ENCODE measurements at places on chromosomes 4 and X.

DNA sequence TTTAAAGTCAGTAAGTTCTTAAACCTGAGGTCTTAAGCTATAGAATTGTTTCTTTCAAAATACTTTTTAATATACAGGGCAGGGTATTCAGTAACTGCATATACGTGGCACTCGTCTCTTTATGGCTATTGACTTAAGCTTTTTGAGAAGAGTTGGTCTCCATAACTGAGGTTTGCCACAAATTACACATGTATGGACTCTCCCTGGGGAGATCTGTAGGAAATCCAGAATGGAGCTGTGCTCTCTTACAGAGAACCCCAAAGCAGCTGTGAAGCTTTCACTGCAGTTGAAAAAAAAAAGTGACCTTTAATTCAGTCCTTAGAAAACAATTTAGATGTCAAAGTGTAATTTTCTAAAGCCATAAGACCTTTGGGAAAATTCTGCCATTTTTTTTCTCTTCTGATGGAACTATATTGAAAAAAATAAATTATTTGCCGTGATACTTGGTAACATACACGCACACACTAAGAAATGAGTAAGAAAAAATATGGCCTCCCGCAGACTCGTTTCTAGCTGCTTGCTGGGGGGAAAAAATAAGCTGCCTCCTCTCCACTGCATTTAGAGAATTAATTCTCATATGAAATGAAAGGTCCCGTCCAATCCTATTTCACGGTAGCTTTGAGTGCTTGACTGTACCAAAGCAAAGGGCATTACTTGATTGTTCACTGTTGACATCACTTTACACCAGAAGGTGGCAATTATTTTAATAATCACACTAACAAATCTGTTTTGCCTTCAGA is 159.4 kb upstream of the TENM3 start:
- DNase-seq, result no peak

GRCh38 chr4:8101213-8102075 is 57.2 kb downstream of the ABLIM2 start:
- no peak for DNase-seq

- DNase-seq, result peak; percentile 85
Observed at GRCh38 chr4:75630174-75630936, at the start of gene CDKL2. Gene CDKL2 (minus strand): TSS chr4:75630528. CDS start chr4:75625988, 4,540 bp downstream.

- no peak for DNase-seq
Observed at GRCh38 chr4:4759232-4759631, 100.2 kb upstream of the MSX1 start.

DNA sequence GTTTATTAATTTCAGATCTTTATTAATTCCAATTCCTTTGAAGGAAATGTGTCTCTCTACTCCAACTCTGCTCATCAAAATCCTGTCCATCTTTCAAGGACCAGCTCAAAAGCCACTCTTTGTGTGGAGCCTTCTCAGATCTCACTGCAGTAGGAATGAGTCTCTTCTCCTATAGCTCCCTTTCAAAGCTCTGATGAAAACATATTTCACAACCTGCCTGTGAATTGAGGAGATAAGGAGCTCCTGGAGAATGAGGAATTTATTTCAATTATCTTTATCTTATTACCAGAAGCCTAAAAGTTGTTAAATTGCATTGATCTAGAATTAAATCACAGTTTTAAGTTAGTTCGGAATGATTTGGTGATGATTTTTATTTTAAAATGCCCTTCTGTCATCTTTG is 92.6 kb upstream of the TRPC3 start:
- DNase-seq, result no peak

- DNase-seq, result no peak
Observed at GRCh38 chr4:52869196-52869595, 7.1 kb downstream of the RASL11B start.

GRCh38 chr4:6924361-6924779 is 14.7 kb downstream of the TBC1D14 start:
- DNase-seq, result no peak

DNA sequence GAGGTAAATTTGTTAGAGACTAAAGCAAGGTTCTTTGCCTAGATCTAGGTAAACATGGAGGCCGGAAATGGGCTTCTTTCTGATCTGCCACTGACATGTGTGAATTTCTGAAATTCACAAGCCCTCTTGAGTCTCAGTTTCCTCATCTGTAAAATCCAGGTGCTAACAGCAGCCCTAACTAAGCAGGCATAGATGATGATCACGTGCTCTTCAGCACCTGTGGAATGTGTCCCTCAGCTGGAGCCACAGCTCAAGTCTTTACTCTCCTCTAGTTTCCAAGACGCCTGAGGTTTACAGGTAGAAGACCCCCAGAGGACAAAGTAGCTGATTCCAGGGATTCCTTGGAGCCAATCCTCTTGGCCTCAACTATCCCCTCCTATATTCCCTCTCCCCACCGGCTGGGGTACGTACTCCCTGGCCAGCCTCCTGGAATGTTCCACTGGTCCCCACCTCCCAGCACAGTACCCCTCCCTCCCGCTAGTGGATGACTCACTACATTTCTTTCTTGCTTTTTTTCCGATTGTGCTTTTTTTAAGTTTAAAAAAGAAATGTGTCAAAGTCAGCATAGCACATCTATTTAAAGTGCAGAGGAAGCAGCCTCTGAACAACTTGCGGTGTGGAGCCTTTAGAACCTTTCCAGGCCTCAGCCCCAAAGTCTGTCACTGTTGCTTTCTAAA is 98.4 kb downstream of the PHKA2 start:
- DNase-seq, result no peak

GRCh38 chrX:15929194-15929593 is 74.6 kb upstream of the AP1S2 start:
- no peak for DNase-seq

GRCh38 chr4:94690851-94691254 is 66.9 kb upstream of the BMPR1B start:
- no peak for DNase-seq

GRCh38 chr4:180587379-180587778 is 1655.8 kb upstream of the TENM3 start:
- DNase-seq, result no peak

- DNase-seq, result peak; percentile 19
Observed at GRCh38 chr4:184355111-184355604, 119.2 kb downstream of the IRF2 start.

DNA sequence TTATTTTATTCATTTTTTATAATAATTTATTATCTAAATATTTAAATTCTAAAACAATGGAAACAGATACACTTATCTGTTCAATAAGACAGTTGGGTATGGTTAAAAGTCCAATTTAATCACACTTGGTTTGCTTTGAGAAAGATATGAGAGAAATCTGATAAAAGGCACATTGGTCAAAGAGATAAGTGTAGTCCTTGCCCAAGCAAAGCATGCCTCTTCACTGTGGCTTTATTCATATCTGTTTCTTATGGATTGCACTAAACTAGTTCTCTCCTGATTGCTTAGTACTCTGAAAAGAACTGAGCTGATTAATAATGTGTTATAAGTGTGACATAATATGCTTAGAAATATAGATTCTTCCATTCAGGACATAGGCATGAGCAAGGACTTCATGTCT is 39.8 kb downstream of the CXCL1 start:
- DNase-seq, result no peak

GRCh38 chr4:3880615-3881120 is 114.5 kb downstream of the ADRA2C start:
- DNase-seq, result peak; percentile 66

- DNase-seq, result peak; percentile 40
Observed at GRCh38 chr4:169079942-169080827, 70.1 kb upstream of the CBR4 start.

DNA sequence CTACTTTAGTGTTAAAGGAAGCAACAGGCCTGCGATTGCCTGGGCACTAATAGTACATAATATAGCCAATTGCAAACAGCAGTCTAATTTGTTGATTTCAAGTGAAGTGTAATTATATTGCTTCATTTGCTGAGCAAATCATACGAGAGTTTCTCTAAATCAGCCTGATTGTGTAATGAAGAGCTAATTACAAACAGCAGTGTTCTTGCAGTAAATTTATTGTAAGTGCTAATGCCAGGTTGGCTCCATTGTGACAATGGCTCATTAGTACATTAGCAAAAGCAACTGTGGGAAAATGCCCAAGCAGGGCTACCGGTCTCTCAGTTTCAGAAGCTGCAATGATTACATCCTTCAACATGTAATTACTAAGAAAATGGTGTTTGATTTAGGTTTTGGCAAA is 591.5 kb downstream of the GALNTL6 start:
- no peak for DNase-seq

DNA sequence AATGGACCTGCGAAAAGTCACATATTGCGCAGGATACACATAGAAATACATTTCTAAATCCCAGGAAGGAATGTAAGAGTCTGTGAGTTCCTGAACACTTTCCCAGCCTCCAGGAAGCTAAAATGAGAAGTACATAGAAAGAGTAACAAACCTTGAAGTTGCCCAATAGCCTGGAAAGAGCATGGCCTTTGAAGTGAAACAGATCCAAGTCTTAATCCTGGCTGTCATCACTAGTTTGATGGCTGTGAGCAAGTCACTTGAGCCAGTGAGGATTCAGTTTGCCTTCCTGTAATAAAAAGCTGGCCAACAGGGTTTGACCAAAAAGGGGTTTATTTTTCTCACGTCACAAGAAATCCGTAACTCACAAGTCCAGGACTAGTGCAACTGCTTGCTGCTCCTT is 69.8 kb downstream of the ARHGEF38 start:
- DNase-seq, result no peak

GRCh38 chrX:153806999-153807575 is 12.6 kb downstream of the SSR4 start:
- DNase-seq, result no peak

GRCh38 chr4:39102297-39102696 is 40.3 kb downstream of the KLHL5 start:
- DNase-seq, result no peak

GRCh38 chrX:9390121-9390520 is 74.7 kb upstream of the TBL1X start:
- DNase-seq, result no peak

DNA sequence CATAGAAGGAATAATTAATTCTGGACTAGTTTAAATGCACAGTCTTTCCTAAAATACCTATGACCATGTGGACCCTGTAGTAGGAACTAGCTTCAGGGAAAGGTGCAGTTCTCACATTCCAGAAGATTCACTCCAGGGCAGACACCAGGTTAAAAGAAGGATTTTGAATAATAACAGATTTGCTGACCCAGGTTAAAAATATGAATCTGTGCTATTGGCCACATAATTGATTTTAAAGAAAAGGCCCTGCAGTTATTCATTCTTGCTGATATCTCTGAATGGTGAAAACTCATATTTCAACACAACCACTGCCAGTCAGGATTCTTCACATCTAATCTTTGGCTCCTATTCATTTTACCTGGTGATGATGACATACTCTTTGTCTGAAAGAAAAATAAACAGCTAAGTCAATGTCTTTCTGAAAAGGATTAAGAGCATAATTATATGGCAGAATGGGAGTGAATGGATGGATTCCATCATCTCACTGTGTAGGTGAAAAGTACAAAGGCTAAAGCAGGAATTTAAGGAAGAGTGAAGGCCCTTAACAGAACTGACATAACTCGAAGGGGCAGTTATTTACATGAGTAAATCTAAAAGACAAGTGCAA is 432.8 kb downstream of the PDGFC start:
- no peak for DNase-seq

DNA sequence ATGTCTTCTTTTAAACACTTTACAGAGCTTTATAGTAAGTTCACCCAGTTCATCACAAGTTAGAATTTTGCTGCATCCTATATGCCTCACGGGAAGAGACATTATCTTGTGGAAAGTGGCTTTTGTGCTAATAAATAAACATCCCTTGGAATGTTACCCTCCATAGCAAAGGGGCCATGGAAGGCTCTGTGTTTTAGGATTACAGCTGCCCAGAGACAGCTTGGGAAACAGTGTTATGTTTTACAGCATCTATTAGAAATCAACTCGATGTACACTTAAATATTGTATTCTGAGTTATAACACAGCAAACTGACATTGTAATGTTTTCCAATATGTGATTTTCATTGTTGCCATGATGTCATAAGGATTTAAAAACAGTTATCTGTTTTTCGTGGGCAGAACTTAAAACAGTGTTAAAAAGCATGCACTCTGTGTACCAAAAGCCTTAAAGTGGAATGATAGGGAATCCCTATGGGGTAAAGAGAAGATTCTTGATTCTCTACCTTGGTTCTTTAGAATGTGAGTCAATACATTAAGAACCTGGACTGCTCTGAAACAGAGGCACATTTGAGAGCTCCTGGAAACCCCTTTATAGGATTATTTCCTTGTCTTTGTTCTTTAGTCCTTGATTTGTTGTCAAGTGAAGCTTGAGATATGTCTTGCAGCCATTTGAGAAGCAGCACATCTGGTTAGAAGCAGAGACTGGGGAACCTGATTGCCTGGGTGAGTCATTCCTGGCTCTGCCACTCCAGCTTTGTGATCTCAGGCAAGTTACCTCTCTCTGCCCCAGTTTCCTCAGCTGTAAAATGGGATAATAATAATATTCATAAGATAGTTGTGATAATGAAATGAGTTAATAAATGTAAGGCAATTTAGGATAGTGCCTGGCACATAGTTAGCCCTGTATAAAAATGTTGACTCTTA is 41.6 kb downstream of the ARHGAP10 start:
- DNase-seq, result no peak

DNA sequence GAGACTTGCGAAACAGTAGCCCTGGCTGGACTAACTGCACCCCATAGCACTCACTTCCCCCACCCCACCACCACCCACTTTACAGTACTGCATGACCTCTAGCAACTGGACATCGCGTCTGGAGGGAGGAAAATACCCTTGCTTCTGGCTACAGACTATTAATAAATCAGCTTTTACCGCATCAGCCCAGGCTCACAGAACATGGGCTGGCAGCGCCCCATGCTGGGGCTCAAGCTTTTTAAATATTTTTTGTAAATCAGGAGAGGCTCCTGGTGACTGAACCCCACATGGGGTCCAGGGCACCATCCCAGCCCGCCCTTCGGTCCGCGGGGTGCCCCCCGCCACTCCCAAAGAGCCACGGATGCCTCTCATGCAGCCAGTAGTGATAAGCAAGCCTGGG is 2.7 kb downstream of the HS6ST2 start:
- DNase-seq, result no peak

GRCh38 chr4:98642991-98643426 is 15.4 kb downstream of the TSPAN5 start:
- no peak for DNase-seq

DNA sequence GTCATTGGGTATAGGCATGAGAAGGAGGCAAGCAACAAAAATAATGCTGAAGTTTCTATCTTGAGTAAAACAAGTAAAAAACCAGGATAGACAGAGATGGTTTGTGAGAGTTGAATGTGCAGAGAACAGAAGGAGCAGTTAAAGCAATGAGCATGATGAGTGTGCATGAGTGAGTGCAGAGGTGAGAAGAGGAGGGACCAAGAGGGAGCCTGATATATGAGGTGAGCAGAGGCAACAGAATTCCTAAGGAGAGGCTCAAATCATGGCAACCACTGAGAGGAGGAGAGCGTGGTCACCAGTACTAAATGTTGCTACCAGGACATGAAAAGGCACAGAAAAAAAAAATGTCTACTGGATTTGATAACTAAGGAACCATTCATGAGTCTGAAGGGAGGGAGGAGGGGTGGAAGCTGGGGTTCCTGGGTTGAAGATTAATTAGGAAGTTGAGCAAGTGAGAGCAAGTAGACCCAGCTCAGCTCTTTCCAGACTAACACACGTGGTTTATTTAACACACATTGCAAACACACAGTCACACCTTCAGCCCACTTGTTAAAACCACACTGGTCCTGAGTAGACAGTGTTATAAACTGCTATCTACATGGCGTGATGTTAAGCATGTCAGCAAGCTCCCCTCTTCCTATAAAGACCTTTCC is 69.0 kb upstream of the IQCM start:
- no peak for DNase-seq

All from GM12892 (cell line).